Tibial nerve (tissue), 4 donors: ENCODE measurements at places on chromosomes 5 and 9.
A peak's percentile ranks its signal among the peaks of the same experiment; 100 is the strongest.

DNA sequence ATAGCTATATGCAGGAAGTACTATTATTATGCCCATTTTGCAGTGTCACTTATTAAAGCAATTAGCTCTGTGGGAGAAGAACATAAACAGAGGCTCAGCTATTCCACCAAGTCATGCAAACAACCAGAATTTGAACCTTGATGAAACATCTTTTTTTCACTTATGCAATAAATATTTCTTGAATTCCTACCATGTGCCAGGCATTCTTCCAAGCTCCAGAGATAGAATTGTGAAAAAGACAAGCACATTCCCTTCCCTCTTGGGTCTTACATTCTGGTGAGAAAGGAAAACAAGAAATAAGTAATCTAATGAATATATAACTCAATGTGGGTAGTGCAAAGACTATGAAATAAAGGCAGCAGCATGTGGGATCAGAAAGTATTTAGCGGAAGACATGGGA lies 32.1 kb upstream of the ADRB2 start:
- no peaks in the 10 kb centered on the region for H3K4me1 ChIP-seq
- no peaks in the 10 kb centered on the region for H3K27me3 ChIP-seq
- no peak overlapping the region for H3K27ac ChIP-seq
- no peak overlapping the region for H3K4me3 ChIP-seq
- no peak for DNase-seq

DNA sequence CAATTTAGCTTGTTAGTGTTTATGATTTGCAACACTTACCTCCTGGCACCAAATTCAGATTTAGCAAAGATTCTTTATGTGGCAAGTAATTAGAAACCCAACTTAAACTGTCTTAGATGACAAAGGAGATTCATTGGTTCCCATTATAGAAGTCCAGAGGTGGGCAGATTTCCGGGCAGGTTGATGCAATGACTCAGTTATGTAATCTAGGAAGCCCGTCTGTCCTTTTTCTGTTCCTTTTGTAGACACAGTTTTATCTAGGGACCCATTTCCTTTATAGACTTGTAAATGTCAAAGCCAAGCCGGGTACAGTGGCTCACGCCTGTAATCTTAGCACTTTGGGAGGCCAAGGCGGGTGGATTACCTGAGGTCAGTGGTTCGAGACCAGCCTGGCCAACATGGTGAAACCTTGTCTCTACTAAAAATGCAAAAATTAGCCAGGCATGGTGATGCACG lies 20.3 kb upstream of the ANKRD33B start:
- no peaks in the 10 kb centered on the region for H3K36me3 ChIP-seq
- no peak overlapping the region for H3K4me3 ChIP-seq
- H3K4me1 ChIP-seq, result no peaks in the 10 kb centered on the region
- no peak for DNase-seq
- H3K27ac ChIP-seq, result no peak overlapping the region
- no peaks in the 10 kb centered on the region for H3K27me3 ChIP-seq

DNA sequence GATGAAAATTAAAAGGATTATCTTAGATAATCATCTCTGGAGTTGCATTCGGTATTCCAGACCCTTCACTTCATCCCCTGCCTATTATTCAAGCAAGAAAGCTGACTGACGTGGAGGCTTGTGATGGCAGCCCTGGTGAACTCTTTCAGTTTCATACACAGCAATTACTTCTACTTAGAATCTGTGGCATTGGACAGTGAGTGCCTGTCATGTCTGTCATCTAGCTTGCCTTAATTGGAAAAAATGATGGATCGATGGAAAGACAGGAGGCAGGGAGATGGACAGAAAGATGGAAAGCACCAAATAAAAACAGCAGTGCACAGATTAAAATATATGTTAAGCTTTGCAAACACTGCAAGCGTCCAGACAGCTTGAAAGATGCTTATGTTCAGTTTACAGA lies 1371.0 kb upstream of the CDH6 start:
- H3K27ac ChIP-seq, result no peak overlapping the region
- no peaks in the 10 kb centered on the region for H3K27me3 ChIP-seq
- H3K36me3 ChIP-seq, result no peaks in the 10 kb centered on the region
- H3K4me1 ChIP-seq, result no peaks in the 10 kb centered on the region
- DNase-seq, result no peak

DNA sequence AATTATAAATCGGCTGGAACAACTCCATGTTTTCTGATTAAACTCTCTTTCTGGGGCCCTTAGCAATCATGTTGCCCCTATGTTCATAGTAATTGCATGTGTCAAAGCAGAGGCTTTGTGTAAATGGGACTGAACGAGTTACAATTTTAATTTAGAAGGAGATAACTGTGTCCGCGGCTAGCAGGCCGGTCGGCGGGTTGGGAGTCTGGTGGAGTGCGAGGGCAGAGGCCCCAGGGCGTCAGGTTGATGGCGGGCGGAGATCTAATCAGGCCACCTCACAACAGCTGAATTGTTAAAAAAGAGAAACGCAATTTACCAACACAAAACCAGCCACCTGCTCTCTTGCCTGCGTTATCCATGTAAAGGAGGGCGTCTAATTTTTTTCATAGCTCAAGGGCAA lies 134.9 kb upstream of the LPCAT1 start:
- DNase-seq, result no peak
- no peaks in the 10 kb centered on the region for H3K36me3 ChIP-seq
- no peak overlapping the region for H3K27ac ChIP-seq
- H3K4me3 ChIP-seq, result no peak overlapping the region

DNA sequence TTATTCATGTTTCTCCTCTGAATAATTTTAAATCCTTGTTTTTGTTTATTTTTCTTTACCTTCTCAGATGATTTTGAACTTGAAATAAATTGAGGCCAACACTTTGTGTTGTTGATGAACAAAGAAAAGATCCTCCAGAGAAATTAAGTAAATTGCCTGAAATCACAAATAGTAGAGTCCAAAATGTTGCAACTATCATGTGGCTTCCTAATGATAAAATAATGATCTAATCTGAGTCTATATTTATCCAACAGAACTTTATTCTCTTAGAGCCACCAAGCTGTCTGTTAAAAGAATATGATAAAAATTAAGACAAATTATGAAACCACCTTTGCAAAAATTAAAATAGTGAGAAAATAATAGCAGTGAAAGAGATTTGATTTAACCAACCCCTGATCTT lies 132.2 kb upstream of the SPEF2 start:
- no peak for DNase-seq
- peaks cover 10% of the 10 kb centered on the region for H3K4me1 ChIP-seq
- no peak overlapping the region for H3K4me3 ChIP-seq
- no peaks in the 10 kb centered on the region for H3K27me3 ChIP-seq

DNA sequence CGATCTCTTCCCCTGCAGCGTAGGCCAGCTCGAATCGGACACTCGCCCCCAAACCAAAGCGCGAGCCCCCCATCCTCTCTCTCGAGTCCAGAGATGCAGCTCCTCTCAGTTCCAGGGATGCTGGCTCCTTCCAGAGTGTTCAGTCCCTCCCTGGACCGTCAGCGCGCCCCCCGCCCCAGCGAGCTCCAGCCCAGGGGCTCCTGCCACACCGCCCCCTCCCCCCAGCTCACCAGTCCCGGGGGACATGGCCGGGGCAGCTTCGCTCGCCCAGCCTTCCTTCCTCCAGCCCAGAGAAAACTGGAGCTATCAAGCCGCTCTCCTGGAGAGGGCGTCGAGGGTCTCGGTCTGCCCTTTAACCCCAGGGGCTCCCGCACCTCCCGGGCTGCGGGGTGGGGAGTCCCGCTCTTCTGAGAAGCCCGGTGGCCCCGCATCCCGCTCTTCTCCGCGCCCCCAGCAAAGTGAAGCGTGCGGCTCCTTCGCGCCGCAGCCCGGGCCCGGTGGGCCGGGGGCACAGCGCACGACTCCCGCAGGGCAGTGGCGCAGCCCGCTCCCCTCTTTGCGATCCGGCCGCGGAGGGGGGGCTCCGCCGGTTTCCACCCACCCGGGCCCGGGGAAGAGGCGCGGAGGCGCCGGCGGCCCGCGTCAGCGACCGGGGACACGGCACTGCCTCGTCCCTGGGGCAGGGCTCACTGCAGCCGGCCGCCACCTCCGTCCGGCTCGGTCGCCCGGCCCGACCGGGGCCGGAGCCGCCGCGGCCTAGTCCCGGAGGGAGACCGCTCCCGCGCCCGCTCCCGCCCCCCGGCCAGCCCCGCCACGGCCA lies 587 bp downstream of the MIER3 start:
- H3K4me1 ChIP-seq, result no peaks in the 10 kb centered on the region
- H3K4me3 ChIP-seq, result peak overlapping the region; percentile 82
- peak overlapping the region; percentile 91 for H3K27ac ChIP-seq
- no peaks in the 10 kb centered on the region for H3K27me3 ChIP-seq

DNA sequence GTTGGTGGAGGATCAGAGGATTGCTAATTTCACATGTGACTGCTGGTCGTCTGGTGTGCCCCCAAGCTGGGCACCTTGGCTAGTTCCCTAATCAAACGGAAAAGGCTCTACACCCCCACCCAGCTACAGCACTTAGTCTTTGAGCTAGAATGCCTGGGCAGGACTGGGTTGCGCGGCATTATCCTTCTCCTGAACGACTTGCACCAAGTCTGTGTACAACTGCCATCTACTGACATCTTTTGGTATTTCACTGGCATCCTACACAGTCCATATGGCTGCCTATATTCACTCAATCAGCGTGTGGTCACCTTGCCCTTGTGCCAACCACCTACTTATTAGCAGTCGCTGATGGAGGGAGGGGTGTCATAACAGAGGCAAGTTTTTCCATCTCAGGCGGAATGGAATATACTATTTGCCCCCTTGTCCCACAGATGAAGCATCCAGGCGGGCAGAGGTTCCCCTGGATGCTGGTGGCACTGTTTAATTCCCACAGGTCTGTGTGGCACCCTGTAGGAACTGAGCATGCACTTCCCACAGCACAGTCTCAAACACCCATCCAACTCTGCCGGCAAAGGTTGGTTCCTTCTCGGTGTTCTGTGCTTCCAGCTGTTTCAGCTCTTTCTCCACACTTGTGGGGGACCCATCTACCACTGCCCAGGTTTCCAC lies 150.1 kb downstream of the OSTF1 start:
- H3K27me3 ChIP-seq, result no peaks in the 10 kb centered on the region
- no peak for DNase-seq
- H3K36me3 ChIP-seq, result no peaks in the 10 kb centered on the region
- no peak overlapping the region for H3K4me3 ChIP-seq
- no peaks in the 10 kb centered on the region for H3K4me1 ChIP-seq

- no peaks in the 10 kb centered on the region for H3K4me1 ChIP-seq
- H3K4me3 ChIP-seq, result no peak overlapping the region
- no peaks in the 10 kb centered on the region for H3K36me3 ChIP-seq
- no peak overlapping the region for H3K27ac ChIP-seq
Measured at GRCh38 chr9:7946458-7946857, 146.9 kb upstream of the DMAC1 start.

DNA sequence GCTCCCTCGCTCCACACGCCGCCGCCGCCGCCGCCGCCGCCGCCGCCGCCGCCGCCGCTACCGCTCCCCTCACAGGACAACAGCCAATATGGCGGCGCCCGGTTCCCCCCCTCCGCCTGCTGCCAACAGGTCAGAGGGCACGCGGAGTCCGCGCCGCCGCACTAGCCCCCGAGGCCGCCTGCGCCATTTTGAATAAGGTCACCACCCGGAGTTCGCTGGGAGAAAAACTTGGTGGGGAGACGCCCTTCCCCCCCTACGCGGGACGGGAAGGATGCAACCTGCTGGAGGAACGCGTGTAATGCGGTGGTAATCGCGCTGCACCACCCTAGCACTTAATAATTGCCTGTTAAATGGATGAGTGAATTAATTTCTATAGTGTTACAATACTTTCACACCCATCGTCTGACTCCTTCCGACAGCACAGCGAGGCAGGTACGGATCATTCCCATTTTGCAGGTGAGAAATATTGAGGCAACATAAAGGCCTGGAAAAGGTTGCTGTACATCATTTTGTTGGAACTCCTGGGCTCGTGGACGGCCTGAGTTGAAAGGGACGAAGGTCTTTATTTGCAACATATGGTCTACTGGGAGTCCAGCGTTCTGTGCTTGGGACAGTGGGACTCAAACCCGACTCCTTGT lies at the start of gene FAM193B:
Gene FAM193B, minus strand, starts transcription at position 90 of the 638 bp plus-strand sequence. CDS start 105 bp downstream, outside the sequence.
- H3K36me3 ChIP-seq, result no peaks in the 10 kb centered on the region
- peak within 1 kb of the TSS; percentile 99 for H3K4me3 ChIP-seq
- peaks cover 36% of the 10 kb centered on the region for H3K4me1 ChIP-seq
- peak; percentile 82 for DNase-seq
- peak within 1 kb of the TSS; percentile 90 for H3K27ac ChIP-seq

GRCh38 chr5:176578391-176578808 lies 29.3 kb downstream of the CDHR2 start:
- H3K27me3 ChIP-seq, result peaks cover 6% of the 10 kb centered on the region
- DNase-seq, result no peak
- no peaks in the 10 kb centered on the region for H3K4me1 ChIP-seq
- H3K27ac ChIP-seq, result no peak overlapping the region
